ENCODE measurements at places on chromosomes 3 and 15. TPM values are rescaled to one million over a fixed set of nuclear protein-coding genes. Genes with fewer than 3 reads are reported as not detected.

Gene CLDN11
- 0.44 TPM for total RNA-seq

Gene HRG
- total RNA-seq, result not detected

Gene BDH1
- total RNA-seq, result 19.4 TPM

DNA sequence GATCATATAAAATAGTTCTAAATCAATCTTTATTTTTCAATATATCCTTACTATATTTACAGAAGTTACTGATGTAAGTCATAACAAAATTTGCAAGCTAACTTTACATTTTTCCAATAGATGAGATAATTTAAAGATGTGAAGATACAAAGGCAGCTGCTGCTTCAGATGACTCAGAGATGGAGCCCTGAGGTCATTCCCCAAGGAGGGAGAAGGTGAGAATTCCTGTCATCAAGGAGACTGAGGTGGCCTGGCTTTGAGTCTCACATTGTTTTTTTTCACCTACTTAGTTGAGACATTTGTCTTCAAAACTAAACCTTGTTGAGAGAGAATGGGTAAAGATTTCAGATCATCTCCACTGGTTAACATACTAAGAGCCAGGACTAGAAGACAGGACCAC lies 3.9 kb upstream of the SAMD7 start:
- no peaks in the 10 kb centered on the region for H3K4me1 ChIP-seq
- no peak overlapping the region for H3K27ac ChIP-seq
- no peaks in the 10 kb centered on the region for H3K27me3 ChIP-seq
- H3K4me3 ChIP-seq, result no peak overlapping the region

GRCh38 chr3:143989461-143989860 lies 17.8 kb downstream of the DIPK2A start:
- peaks cover 24% of the 10 kb centered on the region for H3K4me1 ChIP-seq
- H3K36me3 ChIP-seq, result peaks cover 5% of the 10 kb centered on the region
- DNase-seq, result no peak

GRCh38 chr15:94792196-94792595 lies 560.8 kb downstream of the MCTP2 start:
- no peak overlapping the region for H3K4me3 ChIP-seq
- H3K27me3 ChIP-seq, result peaks cover 2% of the 10 kb centered on the region
- H3K27ac ChIP-seq, result no peak overlapping the region
- H3K4me1 ChIP-seq, result peaks cover 2% of the 10 kb centered on the region
- H3K36me3 ChIP-seq, result no peaks in the 10 kb centered on the region
- DNase-seq, result no peak

- peaks cover 2% of the 10 kb centered on the region for H3K27me3 ChIP-seq
- no peak overlapping the region for H3K4me3 ChIP-seq
- no peak overlapping the region for H3K27ac ChIP-seq
- DNase-seq, result no peak
- peaks cover 5% of the 10 kb centered on the region for H3K4me1 ChIP-seq
Measured at GRCh38 chr3:149188494-149188893, 33.1 kb downstream of the CP start.

GRCh38 chr3:186826976-186827857 lies 15.3 kb upstream of the ADIPOQ start:
- DNase-seq, result peak; percentile 89
- no peak overlapping the region for H3K27ac ChIP-seq
- peak overlapping the region; percentile 88 for H3K4me3 ChIP-seq
- peaks cover 18% of the 10 kb centered on the region for H3K4me1 ChIP-seq

DNA sequence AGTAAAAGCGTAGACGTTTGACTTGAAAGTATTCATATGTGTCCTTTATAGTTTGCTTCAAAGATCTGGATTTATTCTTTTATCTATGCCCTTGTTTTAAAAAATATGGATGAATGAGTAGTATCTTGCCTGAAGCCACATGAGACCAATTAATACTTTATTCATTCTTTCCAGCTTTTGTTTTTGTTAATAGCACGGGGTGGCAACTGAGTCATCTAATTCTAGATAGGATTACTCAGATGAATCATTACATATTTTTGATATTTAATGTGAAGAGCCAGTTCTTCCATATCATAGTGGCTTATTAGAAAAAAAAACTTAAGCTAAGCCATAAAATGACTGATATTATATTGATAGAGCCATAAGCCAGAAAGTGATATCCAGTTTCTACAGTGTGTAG lies 121.9 kb downstream of the BBX start:
- no peak overlapping the region for H3K27ac ChIP-seq
- H3K27me3 ChIP-seq, result no peaks in the 10 kb centered on the region
- DNase-seq, result no peak
- no peak overlapping the region for H3K4me3 ChIP-seq
